ENCODE measurements at places on chromosomes 5 and 9.

DNA sequence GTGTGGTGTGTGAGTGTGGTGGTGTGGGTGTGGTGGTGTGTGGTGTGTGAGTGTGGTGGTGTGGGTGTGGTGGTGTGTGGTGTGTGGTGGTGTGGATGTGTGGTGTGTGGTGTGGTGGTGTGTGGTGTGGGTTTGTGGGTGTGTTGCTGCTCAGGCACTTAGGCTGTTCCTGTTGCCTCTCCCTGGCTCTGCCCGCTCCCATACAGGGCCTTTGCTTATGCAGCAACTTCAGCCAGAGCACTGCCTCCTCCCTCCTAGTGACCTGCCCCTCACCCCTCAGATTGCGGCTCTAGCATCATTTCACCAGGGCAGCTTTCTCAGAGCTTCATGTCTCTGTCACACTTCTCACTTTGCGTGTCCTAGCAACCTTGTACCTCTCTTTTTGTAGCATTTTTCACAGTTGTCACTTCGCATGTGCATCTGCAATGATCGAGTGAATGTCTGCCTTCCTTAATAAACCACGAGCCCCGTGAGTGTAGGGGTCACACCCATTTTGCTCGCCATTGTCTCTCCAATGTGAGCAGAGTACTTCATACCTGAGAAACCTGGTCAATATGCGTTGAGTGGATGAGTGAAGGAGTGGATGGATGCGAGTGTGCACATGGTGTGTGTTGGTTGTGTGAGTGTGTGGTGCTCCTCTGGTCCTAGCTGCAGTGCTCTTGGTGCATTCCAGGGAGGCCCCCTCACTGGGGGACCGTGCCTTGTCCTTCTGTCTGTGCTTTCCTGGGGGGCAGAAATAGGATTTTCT is 167.9 kb upstream of the PANK3 start:
- DNase-seq: no peak

GRCh38 chr9:126222835-126223431 is 103.7 kb upstream of the MVB12B start:
- DNase-seq: no peak

- no peak for DNase-seq
Observed at GRCh38 chr5:59234236-59234635, 651.4 kb downstream of the RAB3C start.

DNA sequence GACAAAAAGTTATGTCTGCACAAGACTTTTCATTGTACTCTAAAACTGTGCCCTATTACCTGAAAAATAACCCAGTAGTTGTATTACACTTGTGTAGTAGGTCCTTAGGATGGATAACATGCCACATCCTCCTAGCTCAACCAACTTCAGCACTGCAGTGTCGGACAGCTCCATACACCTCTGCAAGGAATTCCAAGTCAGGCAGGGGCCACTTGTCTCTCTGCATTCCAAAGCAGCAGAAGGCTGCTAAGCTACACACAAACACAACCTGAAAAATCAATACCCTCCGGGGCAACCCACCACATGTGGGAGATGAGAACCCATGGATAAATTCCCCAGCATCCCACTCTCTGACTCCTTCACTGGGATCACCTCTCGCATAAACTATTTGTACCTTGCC is 50.2 kb downstream of the MED10 start:
- DNase-seq: no peak

GRCh38 chr9:98657897-98658296 is 50.8 kb downstream of the GABBR2 start:
- no peak for DNase-seq

DNA sequence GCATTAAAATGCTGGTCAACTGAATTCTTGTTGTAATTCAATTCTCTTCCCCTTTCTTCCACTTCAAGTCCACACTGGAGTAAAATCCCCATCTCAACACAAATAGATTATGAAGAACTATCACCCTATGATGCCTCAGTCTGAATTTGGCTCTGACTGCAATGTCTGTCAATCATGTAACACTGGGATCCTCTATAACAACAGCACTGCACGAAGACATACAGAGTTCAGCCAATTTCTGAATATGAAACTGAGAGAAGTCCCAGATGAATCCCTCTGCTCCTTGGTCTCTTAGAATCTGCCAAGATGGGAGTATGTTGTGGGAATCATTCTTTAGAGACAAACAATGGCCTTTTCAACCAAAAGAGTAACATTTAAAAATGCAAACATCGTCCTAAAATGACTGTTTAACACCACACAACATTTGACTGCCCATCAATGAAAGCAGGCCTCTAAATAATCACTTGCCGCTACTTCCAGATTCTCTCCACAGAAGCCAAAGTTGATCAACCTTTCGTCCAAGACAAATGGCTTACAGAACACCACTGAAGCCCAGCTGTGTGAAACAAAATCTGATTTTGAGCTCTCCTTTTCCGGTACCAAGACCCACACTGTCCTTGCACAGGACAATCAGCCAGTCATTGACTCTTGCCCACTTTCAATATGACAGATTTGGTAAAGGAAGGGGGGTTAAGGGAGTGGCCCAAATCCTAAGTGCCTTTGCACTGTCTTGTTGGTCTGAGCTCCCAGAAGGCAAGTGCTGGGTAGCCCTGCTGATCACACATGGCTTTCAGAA is 258.0 kb downstream of the EBF1 start:
- DNase-seq: no peak

DNA sequence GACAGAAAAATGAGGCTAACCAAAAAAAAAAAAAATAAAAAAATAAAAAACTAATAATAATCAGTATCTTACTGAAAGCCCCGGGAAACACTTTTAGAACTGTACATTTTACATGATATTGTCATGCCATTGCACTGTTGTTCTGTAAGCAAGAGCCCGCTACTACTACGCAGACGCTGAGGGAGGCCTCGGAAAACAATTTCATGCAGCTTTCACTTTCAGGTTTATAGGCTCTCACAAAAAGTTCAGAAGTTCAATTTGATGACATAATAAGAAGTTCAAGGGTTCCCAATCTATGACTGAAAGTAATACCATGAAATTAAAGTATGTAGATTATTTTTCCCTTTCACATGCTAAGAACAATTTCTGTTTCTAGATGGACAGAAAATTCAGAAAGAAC is 318.3 kb upstream of the ITGA1 start:
- peak; percentile 5 for DNase-seq

- DNase-seq: no peak
Observed at GRCh38 chr9:86977205-86977835, 30.0 kb upstream of the GAS1 start.

DNA sequence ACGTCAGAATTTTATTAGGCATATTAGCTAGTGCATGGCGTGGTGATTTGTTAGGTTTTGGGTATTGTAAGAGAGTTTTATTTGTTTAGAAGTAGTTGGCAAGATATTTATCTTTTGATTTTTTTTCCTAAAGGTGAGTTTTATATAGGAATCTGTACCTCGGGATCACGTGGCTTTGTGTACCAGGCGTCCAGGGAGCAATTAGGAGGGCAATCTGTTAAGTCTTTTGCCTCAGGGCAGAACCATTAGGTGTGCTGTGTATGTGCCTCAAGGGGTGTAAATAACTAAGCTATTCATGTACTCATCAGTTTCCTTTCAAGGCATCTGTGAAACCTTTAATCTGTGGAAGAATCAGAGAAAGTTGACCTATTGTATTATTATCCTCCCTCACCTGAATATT is 39.4 kb downstream of the ZSWIM6 start:
- no peak for DNase-seq

DNA sequence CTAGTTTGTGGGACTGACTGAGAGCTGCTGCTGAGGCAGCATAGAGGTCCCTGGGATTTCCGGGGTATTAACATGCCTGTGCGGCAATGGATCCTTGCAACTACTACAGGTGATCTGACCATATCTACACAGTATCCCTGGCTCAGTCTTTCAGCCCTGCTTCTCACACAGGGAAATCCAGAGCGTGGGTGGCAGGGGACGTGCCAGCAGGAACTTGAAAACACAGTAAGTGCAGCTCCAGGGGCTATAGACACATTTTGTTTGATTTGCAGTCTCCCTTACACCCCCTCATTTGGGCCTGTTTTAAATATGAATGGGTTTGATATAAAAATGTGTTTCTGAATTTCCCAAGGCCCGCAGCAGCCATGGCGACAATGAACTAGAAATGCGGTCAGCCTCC is 209.5 kb downstream of the DCP2 start:
- no peak for DNase-seq

- no peak for DNase-seq
Observed at GRCh38 chr9:1013021-1013420, 36.6 kb downstream of the DMRT3 start.

GRCh38 chr5:149133795-149134777 is 7.2 kb upstream of the ABLIM3 start:
- no peak for DNase-seq

DNA sequence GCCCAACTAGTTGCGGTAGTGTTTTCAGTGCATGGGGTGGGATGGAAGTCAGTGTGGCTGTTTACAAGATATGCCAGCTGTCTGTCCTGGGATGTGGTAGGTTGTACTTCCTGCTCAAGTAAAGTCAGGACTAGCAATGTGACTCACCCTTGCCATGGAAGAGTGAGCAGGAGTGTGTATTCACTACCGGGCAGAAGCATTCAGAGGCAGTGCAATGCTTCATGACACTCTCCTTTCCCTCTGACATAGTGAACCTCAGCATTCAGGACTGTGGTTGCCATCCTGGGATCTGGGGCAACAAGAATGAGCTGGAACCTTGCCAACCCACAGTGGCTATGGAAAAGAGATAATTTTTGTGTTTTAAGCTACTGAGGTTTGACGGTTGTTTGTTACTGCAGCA is 68.9 kb downstream of the BOD1 start:
- no peak for DNase-seq

DNA sequence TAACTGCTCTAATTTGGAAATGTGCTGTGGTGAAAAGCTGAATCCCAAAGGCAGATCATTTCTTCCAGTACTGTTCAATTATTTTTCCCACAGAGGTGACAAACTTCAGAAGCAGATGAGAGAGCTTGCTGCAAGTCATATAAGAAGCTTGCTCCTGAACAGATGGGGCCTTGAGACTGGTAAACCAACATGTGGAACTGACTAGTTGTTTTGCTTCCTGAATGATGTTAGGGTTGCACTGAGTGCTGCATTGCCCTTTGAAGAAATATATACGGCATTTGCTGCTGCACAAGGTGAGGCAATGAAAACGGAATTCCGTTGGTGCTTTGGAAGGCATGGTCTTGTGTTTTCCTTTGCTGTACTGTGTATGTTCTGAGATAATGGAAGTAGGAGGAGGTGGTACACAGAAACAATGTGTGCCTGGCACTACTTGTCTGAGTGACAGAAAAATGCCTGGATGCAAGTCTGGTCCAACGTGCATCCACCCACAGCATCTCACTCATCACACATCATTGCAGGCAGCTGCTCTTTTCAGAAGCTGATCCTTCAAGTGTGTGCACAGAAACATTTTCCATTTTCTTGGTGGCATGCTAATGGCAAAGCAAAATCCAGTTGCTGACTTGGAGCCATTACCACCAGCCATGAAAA is 76.9 kb downstream of the ANKH start:
- no peak for DNase-seq

DNA sequence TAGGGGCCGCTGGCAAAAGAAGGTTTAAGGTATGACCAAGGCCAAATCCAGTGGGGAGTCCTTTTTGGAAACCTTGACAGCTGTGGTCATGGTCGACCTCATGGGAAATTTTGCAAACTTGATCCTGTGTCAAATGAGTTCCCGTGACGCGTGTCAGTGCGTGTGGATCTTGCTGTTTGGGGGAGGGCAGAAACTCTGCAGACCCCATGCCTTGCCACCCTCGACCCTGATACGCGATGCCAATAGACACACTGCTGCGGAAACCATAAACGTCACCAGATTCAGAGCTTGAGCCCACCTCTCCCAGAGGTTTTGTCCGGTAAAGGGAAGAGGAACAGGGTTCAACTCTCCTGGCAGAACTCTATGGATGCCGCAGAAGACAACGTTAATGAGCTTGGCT is 104.7 kb downstream of the ADAMTS2 start:
- no peak for DNase-seq

GRCh38 chr5:148965511-148966265 is 97.2 kb downstream of the SH3TC2 start:
- no peak for DNase-seq

- no peak for DNase-seq
Observed at GRCh38 chr9:33931326-33931725, 114.4 kb downstream of the UBE2R2 start.

GRCh38 chr5:143153332-143154119 is 250.0 kb downstream of the NR3C1 start:
- no peak for DNase-seq

- DNase-seq: no peak
Observed at GRCh38 chr9:80995759-80996158, 693.6 kb downstream of the TLE1 start.

GRCh38 chr5:154179846-154180710 is 10.5 kb upstream of the GALNT10 start:
- DNase-seq: peak; percentile 16

- no peak for DNase-seq
Observed at GRCh38 chr9:18536554-18536953, 62.6 kb downstream of the ADAMTSL1 start.

- DNase-seq: no peak
Observed at GRCh38 chr5:131230406-131230805, 33.4 kb upstream of the CDC42SE2 start.

- no peak for DNase-seq
Observed at GRCh38 chr9:127133739-127134167, 11.3 kb upstream of the ANGPTL2 start.

DNA sequence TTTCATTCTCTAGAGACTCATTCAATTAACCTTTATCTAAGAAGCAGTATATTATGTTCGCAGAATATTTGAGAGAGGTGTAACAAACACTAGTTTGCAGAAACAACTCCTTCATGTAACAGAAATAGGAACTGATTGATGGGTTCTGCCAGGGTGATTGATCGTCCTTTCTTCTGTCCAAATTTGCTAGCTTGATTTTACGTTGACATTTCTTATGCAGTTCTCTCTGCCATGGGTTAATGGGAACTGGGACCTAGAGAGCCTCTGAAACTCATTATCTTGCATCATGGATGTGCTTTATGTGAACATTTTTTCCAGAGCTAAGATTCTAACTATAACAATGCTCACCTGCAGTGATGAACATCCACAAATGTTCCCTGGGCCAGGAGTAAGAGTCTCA is 107.0 kb downstream of the SLC24A2 start:
- no peak for DNase-seq

DNA sequence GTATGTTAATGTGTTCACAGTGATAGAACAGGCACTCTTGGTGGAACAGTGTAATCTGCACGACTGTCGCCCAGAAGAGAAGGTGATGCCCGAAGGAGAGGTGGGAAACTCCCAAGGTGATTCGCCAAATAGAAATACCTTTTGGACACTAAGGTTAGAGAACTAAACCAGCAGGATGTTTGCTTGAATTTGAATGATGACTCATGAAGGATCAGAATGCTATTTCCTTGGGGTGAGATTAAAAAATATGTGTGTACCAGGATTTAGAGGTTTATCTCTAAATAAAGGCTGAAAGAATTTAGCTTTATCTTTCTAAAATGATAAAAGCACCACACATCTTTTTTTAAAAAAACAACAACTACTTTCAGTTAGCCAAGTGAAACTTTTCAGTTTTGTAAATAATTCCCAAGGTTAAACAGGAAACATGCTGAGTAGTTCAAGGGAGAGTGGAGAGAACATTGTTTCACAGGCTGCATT is 297.4 kb upstream of the TAS2R1 start:
- DNase-seq: no peak

- no peak for DNase-seq
Observed at GRCh38 chr5:165720901-165721300, 2215.5 kb downstream of the MAT2B start.

All from stimulated activated CD4-positive, alpha-beta T cell treated with anti-CD3 and anti-CD28 coated beads, Interleukin-4, amount 100 ng/mL, for 4 hours (primary cell).